Fibroblast of skin of scalp (primary cell): ENCODE measurements at places on chromosomes 13 and 19.

DNA sequence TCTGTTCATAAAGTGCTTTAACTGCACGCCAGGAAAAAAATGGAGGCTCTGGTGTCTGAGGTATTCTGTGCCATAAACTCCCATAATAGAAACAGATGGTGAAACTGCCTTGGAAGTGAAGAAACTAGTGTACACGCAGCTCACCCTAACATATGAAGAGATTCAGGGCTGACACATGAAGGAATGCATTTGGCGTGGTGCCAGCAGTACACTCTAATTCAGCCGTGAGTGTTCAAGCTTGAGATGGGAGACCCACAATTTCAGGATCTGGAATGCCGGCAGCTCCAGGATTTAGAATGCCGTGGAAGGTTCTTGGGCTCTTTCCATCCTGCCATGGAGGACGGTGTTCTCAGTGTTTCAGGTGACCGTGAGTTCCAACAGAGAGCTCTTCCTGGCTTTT, 478.4 kb downstream of the TSHZ3 start:
- DNase-seq, result peak; percentile 57

GRCh38 chr13:111219280-111219679, 101.2 kb upstream of the TEX29 start:
- DNase-seq, result peak; percentile 81

- DNase-seq, result peak; percentile 73
Observed at GRCh38 chr13:61728471-61728870, 312.8 kb upstream of the PCDH20 start.

DNA sequence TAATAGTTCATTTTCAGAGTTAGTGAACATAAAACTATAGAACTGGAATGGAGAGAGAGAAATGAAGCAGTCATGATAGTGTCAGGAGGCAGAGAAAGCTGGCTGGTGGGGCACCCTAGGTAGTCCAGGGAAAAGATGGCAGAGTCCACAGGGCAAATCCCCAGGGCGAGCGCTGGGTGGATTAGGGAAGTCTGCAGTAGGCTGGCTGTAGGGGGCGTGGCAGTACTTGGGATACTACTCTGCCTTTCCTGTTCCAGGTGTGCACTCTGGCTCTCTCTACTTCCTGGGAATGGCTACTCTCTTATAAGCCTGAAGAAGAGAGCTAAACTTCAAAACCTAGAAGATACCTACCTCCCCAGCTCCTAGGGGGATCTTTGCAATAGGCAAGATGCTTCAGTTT, 232.9 kb upstream of the SLC10A2 start:
- DNase-seq, result no peak

- DNase-seq, result no peak
Observed at GRCh38 chr13:113852536-113853517, 11.0 kb downstream of the GAS6 start.

GRCh38 chr13:30257468-30258099, 49.8 kb downstream of the KATNAL1 start:
- peak; percentile 15 for DNase-seq

- no peak for DNase-seq
Observed at GRCh38 chr13:39159393-39159792, 121.1 kb downstream of the NHLRC3 start.

- DNase-seq, result no peak
Observed at GRCh38 chr13:112781881-112782361, 92.1 kb downstream of the ATP11A start.

DNA sequence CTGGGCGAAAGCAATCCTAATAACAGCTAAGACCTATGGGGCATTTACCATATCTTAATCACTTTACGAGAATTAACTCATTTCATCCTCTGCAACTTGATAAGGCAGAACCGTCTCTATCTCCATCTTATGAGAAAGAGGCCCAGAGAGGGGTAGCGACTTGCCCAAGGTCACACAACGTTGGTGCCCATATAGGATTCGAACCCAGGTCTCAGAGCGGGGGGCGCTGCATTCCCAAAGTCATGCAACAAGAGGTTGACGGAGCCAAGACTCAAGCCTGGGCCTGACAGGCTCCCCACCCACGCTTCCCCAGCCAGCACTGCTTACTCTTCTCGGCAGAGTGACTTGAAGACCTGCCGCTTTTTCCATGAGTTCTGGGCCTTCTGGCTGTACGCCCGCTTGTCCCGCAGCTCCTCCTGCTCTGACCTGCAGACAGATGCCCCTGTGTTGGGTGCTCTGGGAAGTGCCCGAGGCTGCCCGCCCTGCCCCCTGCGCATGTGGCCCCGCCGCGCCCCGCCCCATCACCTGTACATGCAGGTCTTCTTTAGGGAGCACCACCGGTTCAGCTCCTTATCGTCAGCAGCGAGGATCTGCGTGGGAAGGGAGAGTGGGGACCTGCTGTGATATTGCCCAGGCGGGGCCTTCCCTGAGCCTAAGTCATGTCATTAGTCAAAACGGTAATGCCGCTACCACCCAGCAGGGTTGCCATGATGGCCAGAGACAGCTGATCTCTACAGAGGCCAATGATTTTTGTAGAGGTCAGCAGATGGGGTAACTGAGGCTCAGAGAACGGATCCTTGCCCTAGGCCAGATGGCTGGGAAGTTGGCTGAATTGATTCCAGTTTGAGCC, 10.8 kb downstream of the KRI1 start:
- no peak for DNase-seq

- DNase-seq, result peak; percentile 84
Observed at GRCh38 chr13:73416093-73416492, 357.3 kb downstream of the KLF5 start.

DNA sequence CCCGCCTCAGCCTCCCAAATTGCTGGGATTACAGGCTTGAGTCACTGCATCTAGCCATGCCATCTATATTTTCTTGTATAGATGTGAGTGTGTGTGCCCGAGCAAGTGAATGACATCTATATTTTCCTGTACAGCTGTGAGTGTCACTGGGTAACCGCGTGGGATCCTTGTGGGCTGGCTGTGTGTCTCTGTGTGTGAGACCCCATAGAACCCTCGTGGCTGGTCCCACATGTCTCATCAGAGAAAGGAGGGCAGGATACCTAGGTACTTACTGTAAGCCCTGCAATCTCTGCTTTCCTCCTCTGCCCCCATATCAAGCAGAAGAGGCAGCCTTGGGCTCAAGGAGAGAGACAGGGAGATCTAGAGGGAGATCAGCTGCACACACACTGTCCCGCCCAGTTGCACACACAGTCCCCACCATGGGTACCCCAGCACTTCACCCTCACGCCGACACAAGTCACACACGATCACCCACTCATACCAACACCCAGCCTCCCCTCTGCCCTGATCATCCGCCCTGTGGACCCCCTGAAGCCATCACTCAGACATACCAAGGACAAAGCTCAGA, 655 bp downstream of the DENND1C start:
- DNase-seq, result no peak

DNA sequence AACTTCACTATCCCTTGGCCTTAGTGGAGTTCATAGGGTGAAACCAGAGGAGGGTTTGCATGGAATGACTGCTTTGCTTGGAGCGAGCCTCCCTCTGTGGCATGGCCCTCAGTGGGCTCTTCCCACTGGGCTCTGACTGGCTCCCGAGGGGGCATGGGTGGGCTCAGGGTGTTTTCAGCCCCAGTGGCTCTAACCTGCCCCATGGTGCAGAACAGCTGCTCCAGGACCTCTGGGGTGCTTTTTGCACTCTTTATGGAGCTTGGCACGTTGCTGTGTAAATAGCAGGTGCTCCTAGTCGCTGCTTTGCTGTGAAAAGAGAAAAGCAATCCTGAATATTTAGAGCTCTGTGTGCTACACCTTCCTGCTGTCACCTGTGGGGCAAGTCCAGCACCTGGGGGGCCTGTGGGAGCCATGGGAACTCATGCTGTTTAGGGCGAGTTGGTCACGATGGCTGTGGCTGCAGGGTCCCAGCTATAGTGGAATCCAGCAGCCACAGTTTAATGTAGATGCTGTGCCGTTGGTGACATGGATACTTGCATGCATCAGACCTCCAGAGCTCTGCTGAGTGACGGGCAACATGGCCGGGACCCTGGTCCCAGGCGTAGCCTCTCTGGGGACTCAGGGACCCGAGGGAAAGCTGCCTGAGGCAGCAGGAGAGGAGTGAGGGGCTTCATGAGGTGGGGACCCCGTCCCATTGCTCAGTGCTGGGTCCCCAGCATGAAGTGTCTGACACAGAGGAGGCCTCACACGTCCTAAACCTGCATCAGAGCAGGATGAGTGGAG, 14.3 kb upstream of the MCF2L start:
- DNase-seq, result no peak

DNA sequence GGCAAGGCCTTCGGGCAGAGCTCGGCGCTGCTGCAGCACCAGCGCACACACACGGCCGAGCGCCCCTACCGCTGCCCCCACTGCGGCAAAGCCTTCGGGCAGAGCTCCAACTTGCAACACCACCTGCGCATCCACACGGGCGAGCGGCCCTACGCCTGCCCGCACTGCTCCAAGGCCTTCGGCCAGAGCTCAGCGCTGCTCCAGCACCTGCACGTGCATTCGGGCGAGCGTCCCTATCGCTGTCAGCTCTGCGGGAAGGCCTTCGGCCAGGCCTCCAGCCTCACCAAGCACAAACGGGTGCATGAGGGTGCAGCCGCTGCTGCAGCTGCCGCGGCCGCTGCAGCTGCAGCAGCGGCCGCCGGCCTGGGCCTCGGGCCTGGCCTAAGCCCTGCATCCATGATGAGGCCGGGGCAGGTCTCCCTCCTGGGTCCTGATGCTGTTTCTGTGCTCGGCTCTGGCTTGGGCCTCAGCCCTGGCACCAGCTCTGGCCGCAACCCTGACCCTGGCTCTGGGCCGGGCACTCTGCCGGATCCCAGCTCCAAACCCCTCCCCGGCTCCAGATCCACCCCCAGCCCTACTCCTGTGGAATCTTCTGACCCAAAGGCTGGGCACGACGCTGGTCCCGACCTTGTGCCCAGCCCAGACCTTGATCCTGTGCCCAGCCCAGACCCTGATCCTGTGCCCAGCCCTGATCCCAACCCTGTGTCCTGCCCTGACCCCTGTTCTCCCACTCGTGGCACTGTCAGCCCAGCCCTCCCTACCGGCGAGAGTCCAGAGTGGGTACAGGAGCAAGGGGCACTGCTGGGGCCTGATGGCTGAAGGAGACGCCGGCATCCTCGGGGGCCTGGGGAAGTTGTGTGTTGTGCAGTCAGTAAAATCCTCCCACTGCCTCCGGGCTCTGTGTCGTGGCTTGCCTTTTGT, 2.0 kb upstream of the MCOLN1 start:
- no peak for DNase-seq

GRCh38 chr19:1717200-1717969, 35.9 kb upstream of the ONECUT3 start:
- DNase-seq, result no peak

DNA sequence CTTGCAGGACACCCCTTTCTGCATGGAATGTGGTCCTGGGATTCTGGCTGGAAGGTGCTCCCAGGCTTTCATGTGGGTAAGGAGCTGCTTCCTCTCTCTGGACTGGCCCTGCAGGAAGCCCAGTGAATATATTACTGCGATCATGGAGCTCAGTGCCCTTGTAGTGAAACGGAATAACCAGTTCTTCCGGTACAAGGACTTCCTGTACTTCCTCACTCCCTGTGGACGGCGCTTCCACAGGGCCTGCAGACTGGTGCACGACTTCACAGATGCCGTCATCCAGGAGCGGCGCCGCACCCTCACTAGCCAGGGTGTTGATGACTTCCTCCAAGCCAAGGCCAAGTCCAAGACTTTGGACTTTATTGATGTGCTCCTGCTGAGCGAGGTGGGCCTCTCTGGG, 8.0 kb downstream of the CYP4F8 start:
- DNase-seq, result no peak

DNA sequence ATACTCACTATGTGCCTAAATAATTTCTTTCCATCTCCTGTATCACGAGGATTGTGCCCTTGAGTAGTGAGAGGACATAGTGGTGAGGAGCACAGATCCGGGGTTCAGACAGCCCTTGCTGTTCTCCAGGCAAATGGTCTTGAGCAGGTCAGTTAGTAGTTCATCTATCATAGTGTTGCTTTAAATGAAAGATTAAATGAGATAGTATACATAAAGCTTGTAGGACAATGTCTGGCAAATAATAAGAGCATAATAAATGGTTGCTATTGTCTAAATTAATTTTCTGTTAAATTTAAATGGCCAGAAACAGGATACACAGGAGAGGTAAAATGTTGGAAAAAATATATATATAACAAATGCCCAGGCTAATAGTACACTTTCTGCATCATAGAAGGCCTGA, 23.4 kb downstream of the FAM124A start:
- no peak for DNase-seq

- no peak for DNase-seq
Observed at GRCh38 chr13:37627428-37627827, 28.9 kb upstream of the POSTN start.

DNA sequence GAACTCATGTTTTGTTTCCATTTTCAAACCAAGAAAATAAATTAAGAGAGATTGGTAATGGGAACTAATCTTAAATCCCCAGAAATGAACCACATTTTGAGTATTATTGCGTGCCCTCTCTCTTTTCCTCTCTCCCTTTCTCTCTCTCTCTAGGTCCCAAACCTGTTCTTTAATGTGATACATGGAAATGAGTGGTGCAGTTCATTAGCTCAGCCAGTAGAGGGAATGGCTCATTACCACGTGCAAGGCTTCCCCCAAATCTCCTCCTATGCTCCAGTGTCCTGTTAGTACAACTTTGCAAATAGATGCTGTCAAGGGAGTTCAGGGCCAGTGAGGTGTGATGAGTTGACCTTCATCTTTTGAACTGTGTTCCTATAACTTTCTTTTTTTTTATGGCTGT, 178.4 kb downstream of the FGF9 start:
- peak; percentile 8 for DNase-seq

GRCh38 chr13:93222976-93223375, 3.6 kb upstream of the GPC6 start:
- DNase-seq, result no peak

DNA sequence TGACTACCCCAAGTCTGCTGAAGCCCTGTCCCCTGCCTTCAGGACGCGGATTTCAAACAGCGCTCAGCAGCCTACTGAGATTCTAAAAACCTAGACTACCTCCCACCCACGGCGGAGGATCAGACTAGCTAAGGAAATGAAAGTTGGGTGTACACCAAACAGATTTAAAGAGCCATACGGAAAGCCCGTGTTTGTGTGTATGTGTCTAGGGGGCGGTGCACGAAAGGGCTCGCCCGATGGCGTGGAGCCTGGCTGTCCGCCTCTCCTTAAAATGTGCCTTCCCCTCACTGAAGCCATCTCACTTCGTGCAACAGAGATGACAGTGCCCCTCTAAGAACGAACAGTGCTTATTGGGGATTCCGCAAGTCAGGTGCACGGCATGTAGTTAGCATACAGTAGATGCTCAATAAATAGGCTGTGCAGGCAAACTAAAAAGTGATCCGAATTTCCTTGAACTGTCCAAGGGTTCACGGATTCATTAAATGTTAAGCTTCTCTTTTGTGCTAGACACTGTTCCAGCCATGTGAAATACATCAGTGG, 639 bp downstream of the LENG1 start:
- DNase-seq, result no peak

DNA sequence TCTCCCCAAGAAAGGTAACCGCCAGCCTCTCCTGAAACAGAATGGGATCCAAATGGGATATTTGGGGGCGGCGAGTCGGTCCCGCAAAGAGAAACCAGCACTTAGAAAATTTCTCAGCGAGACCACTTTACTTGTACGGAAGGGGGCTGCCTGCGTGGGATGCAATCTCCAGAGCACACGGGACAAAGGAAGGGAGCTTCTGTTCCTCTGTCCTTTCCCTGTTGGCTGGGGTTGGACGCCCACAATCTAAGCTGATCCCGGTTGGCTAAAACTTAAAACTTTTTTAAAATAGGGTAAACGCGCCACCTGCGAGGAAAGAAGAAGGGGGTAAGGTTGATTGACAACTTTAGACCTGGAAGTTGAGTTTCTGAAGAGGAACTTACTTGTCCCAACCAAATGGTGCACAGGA, 826 bp upstream of the BSG start:
- no peak for DNase-seq

- no peak for DNase-seq
Observed at GRCh38 chr13:59000770-59001169, 1163.0 kb downstream of the DIAPH3 start.
